ENCODE measurements at places on chromosomes 7 and 10.

DNA sequence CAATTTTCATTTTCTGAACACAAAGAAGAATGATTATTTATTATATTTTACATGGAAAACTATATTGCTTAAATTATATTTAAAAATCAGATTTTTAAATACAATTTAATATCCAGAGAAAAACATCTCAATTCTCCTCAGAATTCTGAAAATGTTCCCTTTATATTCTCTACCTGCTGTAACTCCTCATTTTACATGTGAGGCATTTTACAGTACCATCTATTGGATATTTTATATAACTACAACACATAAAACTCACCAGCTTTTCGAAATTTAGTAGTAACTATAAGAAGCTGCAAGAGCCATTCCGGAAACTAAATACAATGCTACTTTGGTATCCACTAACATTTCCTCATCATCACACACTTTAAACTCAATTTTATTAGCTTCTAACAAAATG, 264.6 kb downstream of the DGKB start:
- no peak for DNase-seq

- DNase-seq, result peak; percentile 75
Observed at GRCh38 chr7:95684037-95684436, 87.7 kb upstream of the PDK4 start.

DNA sequence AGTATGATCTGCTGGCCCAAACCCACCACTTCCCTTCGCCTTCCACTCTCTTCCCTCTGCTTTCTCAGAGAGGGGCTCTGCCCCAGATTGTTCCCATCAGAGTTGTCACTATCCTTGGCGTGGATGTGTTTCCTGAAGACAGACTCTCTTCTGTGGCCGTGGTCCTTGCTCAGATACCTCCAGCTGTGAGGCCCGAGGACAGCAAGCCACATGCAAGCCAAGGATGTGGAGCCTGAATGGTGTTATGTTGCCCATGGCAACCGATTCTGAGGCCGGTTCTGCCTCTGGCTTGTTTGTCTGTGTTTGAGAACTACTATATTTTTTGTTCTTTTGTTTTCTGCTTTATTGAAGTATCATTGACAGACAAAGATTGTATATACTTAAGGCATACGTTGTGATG, 247.4 kb upstream of the PODXL start:
- no peak for DNase-seq

- peak; percentile 32 for DNase-seq
Observed at GRCh38 chr10:29555746-29556481, 78.9 kb downstream of the SVIL start.

DNA sequence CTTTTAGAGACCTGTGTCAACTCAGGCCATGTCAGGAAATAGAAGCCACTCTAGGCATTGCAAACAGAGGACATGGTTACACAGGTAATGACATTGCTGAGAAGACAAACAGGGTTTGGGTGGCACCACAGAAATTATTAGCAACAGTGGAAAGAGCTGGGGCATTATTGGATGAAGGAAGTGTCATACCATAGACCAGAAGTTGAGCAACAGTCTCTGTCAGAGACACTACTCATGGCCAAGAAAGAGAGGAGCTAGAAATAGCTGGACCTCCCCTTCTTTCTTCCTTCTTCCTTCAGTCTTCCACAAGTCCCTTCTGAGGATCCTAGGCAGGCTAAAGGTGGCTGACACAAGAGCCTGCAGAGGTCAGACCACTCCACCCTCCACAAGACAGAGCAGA, 4.2 kb upstream of the LIPA start:
- no peak for DNase-seq

DNA sequence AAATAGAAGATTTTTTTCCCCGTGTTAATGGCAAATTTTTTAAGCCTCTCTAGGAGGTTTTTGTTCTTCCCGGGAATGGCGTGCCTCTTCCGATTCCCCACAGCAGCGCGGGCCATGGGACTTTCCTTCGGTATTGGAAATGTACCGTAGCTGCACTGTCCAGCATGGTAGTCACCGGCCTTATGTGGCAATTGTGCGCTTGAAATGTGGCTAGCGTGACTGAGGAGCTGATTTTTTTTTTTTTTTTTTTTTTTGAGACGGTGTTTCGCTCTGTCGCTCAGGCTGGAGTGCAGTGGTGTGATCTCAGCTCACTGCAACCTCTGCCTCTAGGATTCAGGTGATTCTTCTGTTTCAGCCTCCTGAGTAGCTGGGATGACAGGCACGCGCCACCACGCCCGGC, 938 bp upstream of the TCTN3 start:
- DNase-seq, result no peak

DNA sequence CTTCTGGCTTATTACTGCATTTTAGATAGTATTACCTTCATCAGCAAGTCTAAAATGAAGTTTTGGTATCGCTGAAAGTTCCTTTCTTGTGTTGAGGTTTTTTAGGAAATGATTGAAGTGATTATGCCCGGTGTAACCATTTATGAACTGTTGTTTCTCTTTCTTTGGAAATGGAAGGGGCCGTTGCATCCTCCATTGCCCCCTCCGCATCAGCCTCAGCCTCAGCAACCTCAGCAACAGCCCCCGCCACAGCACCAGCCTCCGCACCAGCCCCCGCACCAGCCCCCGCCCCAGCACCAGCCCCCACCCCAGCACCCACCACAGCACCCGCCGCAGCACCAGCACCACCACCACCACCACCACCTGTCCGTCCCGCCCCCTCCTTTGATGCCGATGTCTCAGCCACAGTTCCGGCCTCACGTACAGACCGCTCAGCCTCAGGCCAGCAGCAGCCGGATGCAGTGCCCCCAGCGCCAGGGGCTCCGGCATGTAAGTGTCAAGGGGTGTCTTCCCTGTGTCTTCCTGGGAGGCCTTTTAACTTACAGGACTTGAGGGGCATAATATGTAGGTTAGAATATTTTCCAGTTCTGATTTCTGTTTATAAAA, 72.6 kb downstream of the SHH start:
- no peak for DNase-seq

- no peak for DNase-seq
Observed at GRCh38 chr7:1675036-1675671, 5.1 kb downstream of the ELFN1 start.

DNA sequence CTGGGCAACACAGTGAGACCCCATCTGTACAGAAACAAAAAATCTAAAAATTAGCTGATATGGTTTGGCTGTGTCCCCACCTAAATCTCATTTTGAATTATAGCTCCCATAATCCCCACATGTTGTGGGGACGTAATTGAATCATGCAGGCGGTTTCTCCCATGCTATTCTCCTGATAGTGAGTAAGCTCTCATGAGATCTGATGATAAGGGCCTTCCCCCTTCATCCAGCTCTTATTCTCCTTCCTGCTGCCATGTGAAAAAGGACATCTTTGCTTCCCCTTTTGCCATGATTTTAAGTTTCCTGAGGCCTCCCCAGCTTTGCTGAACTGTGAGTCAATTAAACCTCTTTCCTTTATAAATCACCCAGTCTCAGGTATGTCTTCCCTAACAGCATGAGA, 136.5 kb downstream of the SFMBT2 start:
- no peak for DNase-seq

DNA sequence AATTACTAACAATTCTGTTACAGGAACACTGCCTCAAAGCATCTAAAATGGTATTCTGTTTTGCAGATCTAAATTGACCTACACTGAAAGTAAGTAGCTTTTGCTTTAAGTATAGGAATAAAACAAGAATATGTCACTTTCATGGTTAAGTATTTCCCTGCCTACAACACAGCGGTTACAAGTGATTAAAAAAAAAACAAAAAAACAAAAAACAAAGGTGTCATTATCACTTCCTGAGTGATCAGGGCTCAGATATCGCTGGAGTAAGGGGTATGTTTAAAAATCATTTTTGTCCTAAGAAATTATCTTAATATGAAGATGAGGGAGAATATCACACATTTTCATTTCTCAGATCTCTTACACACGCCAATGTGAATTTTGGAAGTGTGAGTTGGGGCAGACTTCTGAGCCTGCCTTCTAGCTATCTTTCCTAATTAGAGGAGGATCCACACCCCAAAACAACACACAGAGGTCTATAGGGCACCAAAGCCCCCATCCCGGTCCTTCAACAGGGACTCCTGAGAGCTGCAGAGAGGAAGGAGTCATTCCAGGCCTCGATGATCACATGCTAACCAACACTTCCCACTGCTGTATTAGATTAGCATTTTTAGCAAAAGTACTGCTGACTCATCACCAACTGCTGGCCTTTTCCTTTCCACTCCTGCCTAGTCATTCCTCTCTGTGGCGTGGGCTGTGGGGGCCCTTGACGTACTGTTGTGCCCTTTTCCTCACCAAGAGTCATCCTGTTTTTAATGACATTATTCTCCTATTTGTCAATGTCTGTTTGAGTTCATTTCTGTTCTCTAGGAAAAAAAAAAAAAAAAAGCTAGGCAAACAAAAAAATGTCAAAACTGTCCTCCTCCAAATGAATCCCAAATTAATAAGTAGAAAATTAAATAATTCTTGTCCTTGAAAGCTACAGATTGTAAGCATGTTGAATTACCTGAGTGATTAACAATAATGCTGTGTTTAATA, 31.2 kb downstream of the PRTFDC1 start:
- no peak for DNase-seq

- peak; percentile 59 for DNase-seq
Observed at GRCh38 chr10:44975431-44976331, 2.9 kb downstream of the DEPP1 start.

DNA sequence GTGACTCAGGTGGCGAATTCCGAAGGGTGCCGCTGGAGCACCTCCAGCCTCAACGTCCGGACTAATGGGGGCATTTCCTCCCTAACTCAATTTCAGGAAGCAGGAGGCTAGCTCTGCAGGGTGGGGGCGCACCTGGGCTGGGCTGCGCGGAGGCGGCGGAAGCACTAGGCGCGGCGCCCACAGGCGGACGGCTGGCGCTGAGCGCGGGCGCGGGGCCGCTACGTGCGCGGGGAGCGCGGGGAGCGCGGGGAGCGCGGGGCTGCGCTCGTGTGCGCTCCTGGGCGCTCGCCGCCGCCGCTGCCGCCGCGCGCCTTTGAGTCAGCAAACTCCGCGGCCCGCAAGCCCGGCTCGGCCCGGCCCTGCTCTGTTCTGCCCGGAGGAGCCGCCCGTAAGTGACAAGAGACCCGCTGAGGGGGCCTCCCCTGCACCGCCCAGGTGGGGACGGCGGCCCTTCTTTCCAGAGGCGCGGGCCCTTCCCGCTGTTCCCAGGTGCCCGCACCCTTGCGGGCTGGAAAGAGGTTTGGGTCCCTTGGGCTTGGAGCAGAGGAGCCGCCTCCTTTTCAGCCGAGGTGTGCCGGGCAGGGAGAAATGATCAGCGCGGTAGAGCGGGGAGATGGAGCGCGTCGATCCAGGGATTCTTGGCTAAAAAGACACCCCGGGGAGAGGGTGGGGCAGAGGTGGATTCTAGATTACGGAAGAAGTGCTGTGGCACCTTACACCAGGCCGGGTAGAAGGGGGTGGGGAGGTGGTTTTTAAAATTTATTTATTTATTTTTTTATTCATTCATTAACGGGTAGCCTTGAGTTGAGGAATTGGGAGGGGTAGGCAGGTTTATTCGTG, at the start of gene SNX10:
SNX10 (plus strand) TSS at position 164 of the 840 bp plus-strand sequence. CDS start 54,581 bp downstream, outside the sequence.
- peak; percentile 42 for DNase-seq

All from HT-29 (cell line).